ENCODE measurements at places on chromosomes 1 and 21. TPM values are rescaled to one million over a fixed set of nuclear protein-coding genes. Genes with fewer than 3 reads are reported as not detected.

The C1orf210 gene
- total RNA-seq = not detected

The TGFBR3 gene
- 147 TPM for total RNA-seq

The TEDDM1 gene
- total RNA-seq = not detected

The MROH9 gene
- total RNA-seq = not detected

The SLC25A34 gene
- total RNA-seq = 3.7 TPM

The UBXN10 gene
- total RNA-seq = 0.17 TPM

The CCDC27 gene
- not detected for total RNA-seq

The AIRE gene
- total RNA-seq = not detected

The GRHL3 gene
- total RNA-seq = not detected

The EXTL2 gene
- total RNA-seq = 8.8 TPM

The SPRR3 gene
- total RNA-seq = not detected

The PPIAL4G gene
- 0.76 TPM for total RNA-seq

The HSPB7 gene
- total RNA-seq = 3.7 TPM

The RNU1-1 gene
- total RNA-seq = under 0.01 TPM

The NBPF14 gene
- total RNA-seq = 41.0 TPM

The IER5 gene
- 51.3 TPM for total RNA-seq

The LAD1 gene
- not detected for total RNA-seq

The DMRTA2 gene
- not detected for total RNA-seq

The CRYBG2 gene
- total RNA-seq = not detected

The RXFP4 gene
- total RNA-seq = not detected

The PBX1 gene
- 33.8 TPM for total RNA-seq

The SPTA1 gene
- total RNA-seq = 5.5 TPM

The LAMB3 gene
- total RNA-seq = 1.5 TPM

The RHCE gene
- total RNA-seq = 0.41 TPM

The ELOVL1 gene
- total RNA-seq = 42.9 TPM

The SPATA21 gene
- not detected for total RNA-seq

The TTC4 gene
- 17.3 TPM for total RNA-seq

The RGL1 gene
- 102 TPM for total RNA-seq

The SERPINC1 gene
- total RNA-seq = not detected

The MRPL37 gene
- 52.6 TPM for total RNA-seq

The DNASE2B gene
- total RNA-seq = 0.43 TPM

The CELA3B gene
- total RNA-seq = not detected

The IFNLR1 gene
- total RNA-seq = 3.3 TPM

The HSPG2 gene
- total RNA-seq = 163 TPM

The SLC45A3 gene
- 30.1 TPM for total RNA-seq

The VWA1 gene
- 3.9 TPM for total RNA-seq

The FBLIM1 gene
- total RNA-seq = 70.6 TPM

The CRABP2 gene
- 3.6 TPM for total RNA-seq

The DNM3 gene
- 6.6 TPM for total RNA-seq

The GUCA2B gene
- not detected for total RNA-seq

The AUNIP gene
- total RNA-seq = 0.77 TPM

The NOTCH2 gene
- total RNA-seq = 101 TPM

The SMIM1 gene
- 10.5 TPM for total RNA-seq

Measured in spleen (tissue), 13 donors.